ENCODE measurements at places on chromosomes 1 and 21.
A peak's percentile ranks its signal among the peaks of the same experiment; 100 is the strongest.

- DNase-seq: no peak
These were observed 775 bp upstream of the PRPF38B start for GRCh38 chr1:108691128-108691941.

DNA sequence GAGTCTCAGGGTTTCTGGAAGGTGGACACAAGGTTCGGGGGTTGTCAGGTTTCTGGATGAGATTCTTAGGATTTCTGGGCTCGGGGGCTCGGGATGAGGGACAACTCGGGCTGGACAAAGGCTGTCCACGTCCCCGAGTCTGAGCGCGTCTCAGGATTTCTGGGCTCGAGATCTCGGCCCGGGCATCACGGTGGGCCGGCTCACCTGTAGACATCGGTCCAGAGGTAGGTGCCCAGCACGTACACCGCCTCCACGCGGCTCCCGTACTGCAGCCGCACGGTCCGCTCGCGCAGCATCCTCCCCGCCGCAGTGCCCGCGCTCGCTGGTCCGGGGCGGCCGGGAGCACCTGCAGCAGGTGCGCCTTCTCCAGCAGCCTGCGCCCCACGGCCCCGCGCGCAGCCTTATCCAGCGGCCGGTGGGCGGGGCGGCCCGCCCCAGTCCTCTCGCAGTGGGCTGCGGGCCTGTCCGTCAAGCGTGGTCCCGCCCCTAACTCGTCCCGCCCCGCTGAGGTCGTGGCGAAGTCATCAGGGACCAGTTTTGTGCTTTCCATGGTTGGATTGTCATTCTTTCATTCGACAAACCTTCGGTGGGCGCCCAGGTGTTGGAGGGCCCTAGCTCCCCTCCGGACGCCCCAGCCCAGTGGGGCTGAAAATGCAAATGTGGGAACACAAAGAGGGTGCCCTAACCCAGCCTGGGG lies at the start of gene PADI2:
PADI2 (minus strand) TSS at position 376 of the 697 bp plus-strand sequence; CDS start at position 296, 80 bp downstream.
- DNase-seq: peak; percentile 19

- no peak for DNase-seq
These were observed 26.6 kb upstream of the LRRN2 start for GRCh38 chr1:204711947-204712701.

DNA sequence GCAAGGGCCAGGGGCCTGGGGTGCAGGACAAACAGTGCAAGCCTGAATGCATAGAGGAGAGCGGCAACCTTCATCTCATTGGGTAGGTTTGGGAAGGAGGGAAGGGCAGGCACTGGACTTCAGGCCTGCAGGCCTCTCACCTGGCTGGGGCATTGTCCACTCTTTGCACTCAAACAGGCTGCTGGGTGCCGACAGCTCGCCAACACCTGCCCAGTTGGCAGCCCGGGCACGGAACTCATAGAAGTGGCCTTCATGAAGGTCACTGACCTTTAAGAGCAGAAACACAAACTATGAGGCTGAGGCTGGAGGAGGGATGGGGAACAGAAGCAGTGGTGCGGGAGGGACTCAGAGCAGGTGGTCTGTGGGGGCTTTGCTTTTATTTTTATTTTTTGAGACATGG lies 30.7 kb downstream of the MYOM3 start:
- no peak for DNase-seq

DNA sequence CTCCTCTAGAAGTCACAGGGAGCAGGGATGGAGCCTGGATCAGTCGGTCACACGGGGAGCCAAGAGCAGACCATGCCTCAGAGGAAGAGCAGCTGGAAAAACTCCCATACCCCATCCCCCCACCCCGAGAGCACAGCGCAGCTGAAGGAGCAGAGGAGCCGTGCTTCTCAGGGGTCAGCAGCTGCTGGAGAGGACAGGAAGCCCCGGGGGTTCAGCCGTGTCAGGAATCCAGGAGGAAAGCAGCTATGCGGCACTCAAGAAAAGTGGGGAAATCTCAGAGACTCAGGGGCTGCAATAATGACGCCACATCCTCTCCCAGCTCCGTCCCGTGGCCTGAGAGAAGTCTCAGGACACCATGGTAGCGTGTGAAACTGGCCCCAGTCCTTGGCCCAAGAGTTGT lies 102.3 kb downstream of the NPHP4 start:
- DNase-seq: no peak
